ENCODE measurements at places on chromosomes 2 and 18.

- DNase-seq: no peak
Measured at GRCh38 chr2:202387608-202388342, 11.6 kb downstream of the BMPR2 start.

DNA sequence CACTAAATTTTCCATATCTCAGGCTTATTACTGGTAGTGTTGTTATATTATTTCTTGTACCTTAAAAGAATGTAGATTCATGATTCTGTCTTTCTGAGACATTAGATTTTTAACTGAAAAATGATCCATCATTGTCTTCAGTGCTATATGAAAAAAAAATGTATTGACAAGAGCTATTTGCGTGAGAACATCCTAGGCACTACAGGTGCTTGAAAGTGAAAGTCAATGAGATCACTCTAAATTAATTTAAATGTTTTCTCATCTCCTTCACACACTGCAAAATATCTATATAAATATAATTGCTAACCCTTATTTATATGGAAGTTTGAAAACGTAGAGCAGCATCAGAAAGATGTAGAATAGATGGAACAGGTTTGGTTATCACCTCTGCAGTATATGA lies 684.6 kb downstream of the TRIB2 start:
- DNase-seq: no peak

DNA sequence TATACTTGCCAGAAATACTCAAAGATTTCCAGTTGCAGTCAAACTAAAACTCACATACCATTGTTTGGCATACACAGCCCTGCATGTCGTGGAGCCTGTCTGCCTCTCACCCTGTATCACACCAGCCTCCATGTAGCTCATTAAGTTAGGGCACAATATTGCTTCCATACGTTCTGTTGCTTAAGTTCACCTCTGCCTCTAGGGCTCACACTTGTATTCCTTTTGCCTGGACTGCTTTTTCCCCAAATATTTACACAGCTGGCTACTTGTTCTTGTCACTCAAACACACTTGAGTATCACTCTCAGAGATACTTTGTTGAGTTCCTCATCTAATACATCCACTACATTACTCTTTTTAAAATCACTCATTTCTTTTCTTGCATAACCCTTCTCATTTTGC lies 83.1 kb downstream of the PTH2R start:
- no peak for DNase-seq

GRCh38 chr2:238456970-238457926 lies 30.5 kb downstream of the ASB1 start:
- no peak for DNase-seq

DNA sequence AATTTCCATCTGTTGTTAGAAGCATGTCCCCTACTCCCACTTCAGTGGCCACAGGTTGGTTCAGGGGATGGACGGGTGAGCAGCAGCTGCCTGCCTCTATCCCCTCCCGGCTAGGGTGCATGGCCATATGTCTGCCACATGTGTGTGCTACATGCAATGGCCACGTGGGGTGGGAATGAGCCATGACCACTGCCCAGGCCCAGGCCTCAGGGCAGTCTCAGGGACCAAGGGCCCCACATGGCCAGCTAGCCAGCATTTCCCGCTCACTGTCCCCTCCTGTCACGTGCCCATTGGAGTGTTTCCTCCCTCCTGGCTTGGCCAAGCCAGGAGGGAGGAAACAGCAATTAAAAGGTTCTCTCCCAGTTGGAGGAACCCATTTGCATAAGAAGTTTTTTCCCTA lies 117.1 kb downstream of the KCNS3 start:
- DNase-seq: no peak

DNA sequence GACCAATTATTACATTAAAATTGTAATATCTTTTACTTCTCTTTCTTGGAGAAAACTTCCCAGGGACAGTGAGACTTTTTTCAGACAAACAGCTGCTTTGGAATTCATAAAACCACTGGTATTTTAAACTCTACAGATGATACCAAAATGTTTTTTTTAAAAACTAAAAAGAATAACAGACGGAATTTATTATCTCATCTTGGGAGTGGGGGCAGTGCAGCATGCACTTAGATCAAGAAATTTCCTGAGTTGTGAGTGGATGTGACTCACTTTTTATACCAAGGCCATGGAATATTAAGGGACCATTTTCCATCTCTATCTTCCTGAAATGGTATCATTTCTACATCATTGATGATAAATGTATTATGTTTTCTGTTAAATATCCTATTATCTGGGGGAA lies 422.8 kb upstream of the HNRNPA3 start:
- DNase-seq: no peak

GRCh38 chr2:12043131-12043530 lies 296.7 kb downstream of the LPIN1 start:
- no peak for DNase-seq

DNA sequence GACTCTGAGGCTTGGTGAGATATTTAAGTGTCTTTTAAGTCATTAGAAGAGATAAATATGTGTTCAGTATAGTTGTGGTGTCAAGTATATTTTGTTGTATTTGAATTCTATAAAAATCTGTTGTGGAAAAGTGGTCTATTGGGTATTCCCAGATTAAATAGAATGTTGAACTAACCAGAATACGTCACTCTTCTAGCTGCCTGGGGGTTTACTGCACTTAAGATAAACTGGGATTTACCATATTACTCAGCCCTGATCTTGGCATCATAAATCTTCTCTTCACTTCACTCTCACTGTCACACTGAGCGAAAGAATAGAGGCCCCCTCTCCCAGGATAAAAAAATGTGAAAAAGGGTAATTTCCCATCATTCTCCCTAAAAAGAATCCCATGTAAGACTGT lies 129.8 kb downstream of the BCL2 start:
- DNase-seq: no peak

- no peak for DNase-seq
Measured at GRCh38 chr2:156021146-156022040, 311.1 kb downstream of the NR4A2 start.

- DNase-seq: peak; percentile 25
Measured at GRCh38 chr2:234571620-234572407, 74.9 kb upstream of the ARL4C start.

DNA sequence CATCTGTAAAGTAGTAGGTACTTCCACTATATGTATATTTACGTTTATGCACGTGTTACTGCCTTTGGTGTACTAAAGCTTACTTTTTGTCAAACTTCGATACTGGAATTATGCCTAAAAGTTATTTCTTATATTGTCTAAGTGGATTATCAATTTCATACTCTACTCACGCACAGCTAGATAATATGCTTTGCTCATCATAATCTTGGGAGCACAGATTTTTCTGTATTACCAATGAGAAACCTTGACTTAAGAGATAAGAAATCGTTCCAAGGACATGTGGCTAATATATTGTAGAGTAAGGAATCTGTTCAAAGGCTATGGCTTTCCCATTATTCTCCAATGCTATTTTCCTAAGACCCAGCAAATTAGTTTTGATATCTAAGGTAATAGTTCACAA lies 6.5 kb downstream of the HSPE1 start:
- DNase-seq: no peak

DNA sequence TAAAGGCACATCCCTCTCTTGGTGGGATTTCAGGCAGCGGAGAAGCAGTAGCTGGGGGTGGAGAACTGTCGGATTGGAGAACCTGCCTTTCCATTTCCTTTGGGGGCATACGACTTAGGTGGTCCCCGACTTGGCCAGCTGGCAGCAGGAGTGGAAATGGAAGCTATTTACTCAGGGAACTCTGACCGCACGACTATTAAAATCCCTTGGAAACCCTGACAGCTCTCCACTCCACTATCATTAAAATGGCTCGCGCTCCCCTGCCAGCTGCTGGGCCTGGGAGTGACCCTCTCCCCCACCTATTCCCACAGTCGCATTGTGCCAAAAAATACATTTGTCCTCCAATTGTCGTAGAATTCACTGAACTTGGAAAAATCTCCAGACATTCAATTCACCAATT lies 77.7 kb upstream of the APCDD1 start:
- no peak for DNase-seq

- DNase-seq: no peak
Measured at GRCh38 chr2:98749066-98749450, 18.1 kb upstream of the MGAT4A start.

GRCh38 chr2:172994864-172995263 lies 80.8 kb upstream of the MAP3K20 start:
- no peak for DNase-seq

DNA sequence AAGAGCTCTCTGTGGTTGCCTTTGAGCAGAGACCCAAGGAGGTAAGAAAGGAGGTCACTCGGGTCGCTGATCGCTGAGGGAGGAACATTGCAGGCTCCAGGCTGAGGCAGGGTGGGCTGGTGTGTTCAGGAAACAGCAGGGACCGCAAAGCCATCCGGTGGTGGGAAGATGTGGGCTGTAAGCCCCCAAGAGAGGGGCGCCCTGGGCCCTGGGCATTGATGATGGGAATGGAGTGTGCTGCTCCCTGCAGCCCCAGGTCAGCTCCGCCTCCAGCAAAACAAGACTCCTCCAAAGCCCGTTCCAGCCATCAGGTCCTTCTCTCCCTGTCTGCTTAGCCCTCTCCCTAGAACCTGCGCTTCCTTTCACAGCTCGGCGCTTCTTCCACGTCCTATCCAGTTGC lies 229.7 kb downstream of the KLHL29 start:
- peak; percentile 25 for DNase-seq

- no peak for DNase-seq
Measured at GRCh38 chr18:12065397-12065796, 28.2 kb upstream of the ANKRD62 start.

- DNase-seq: no peak
Measured at GRCh38 chr2:198186257-198186656, 381.9 kb downstream of the PLCL1 start.

DNA sequence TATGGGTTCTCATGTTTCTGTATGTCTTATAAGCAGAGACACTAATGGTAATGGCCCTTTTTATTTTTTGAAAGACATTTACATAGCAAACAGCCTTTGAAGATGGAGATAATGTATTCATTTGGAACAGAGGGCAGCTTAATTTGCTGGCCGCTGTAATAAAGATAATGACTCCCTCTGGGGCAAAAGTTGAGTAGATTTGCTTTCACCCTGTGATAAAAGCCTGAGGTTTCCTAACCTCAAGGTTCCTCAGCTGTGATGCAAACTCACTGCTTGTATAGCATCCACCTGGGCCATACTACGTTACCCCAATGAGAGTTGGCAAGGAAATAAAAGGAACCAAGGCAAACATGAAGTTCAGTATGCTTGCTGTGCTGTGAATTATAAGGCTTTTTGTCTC lies 54.8 kb downstream of the TEX51 start:
- no peak for DNase-seq

DNA sequence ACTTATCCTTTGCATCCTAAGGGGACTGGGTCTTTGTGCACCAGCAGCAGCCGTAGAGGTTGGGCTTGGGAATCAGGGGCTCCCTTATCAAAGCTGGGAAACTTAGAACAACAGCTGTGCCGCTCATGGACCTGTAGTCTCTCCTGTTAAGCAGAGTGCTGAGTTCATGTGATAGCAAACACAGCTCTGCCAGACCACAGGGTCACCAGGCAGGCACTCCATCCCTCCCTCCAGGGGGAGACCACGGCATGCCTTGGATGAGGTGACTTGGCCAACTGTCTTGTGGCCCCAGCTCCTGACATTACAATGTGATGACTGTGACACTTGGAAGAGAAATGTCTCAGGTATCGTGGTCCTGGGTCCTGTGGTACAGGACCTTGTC lies 60.0 kb downstream of the DGKD start:
- DNase-seq: no peak

DNA sequence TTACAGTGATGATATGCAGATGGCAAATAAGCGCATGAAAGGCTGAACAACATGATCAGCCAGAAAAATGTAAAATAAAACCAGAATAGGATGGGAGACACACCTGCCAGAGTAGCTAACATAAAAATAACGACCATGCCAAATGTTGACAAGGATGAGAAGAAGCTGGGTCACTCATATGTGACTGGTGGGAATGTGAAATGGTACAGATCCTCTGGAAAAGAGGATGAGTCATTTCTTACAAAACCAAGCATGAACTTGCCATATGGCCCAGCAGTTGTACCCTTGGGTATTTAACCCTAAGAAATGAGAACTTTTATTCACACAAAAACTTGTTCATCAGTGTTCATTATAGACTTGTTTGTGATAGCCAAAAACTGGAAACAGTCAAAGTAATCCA lies 143.8 kb downstream of the SH3BP4 start:
- no peak for DNase-seq

GRCh38 chr2:68643011-68643873 lies at the start of gene PROKR1:
Gene PROKR1 (plus strand): TSS chr2:68643579. CDS start chr2:68645822, 2,243 bp downstream.
- no peak for DNase-seq

DNA sequence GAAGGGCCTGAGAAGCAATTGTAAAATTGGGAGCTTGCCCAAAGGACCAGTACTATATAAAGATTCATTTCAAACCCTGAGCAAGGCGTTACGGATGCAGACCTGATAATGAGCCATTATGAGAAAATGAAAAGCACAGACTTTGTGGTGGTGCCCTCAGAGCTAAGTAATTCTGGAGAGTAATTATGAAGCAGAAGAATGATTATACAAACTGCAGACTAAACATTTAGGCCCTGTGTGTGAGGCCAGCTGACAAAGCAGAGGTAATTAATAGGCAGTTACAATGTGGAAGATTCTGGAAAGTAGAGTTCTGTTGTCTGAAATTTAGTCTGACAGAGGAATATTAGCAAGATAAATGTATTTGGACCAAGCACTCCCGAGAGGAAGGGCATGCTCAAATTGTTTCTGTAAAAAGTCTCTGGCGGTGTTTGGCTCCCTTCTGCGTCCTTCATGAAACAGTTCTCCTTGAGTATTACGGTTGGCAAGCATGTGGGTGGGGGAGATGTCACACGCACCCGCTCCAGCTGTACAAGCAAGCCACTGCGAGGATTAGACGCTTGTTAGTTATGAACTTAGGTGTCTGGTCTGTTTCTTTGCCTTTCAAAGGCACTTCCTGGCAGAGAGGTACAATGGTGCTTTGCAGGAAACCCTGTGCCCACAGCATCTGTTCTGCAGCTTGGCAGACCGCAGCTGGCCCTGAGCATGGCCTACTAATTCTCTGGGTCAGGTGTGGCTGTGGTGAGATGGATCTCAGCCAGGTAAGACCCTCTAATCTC lies 45.5 kb downstream of the CDC42EP3 start:
- DNase-seq: peak; percentile 45

DNA sequence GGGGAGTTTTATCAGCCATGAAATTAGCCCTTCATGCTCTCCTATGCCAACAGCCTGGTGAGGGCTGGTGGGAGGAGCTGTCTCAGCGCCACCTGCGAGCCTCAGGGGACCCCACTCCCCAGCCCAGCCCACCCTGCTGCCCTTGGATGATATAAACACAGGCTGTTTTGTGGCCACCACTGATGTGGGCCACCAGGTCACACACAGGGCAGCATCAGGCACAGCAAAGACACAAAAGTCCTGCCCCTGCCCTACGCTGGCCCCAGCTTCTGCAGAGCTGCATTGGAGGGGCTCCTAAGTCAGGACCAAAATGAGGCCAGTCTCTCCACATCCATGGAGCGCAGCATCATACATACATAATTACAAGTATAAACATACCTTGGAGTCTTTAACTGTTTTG lies 110.6 kb upstream of the TEX51 start:
- DNase-seq: no peak

- DNase-seq: no peak
Measured at GRCh38 chr2:155525199-155525598, 807.3 kb downstream of the NR4A2 start.

DNA sequence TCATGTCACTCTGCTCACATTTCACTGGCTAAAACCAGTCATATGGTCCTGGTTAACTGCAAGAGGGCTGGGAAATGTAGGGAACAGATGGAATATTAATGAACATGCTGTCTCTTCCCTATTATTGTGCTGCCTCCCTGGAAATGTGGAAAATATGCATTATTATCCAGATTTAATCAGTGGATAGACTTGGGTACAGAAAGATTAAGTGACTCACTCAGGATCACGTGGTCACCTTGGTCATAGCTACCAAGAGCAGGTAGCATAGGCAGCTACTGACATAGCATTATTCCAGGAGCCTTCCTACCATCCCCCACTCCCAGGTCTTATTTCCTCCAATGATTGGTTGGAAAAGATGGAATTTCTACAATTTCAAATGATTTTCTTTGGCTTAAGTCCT lies 141.1 kb downstream of the HRH4 start:
- DNase-seq: no peak

All from KG1 (cell line).